ENCODE measurements at places on chromosomes 6 and 20.

GRCh38 chr20:18287546-18287914 lies 797 bp upstream of the ZNF133 start:
- no peak for DNase-seq

DNA sequence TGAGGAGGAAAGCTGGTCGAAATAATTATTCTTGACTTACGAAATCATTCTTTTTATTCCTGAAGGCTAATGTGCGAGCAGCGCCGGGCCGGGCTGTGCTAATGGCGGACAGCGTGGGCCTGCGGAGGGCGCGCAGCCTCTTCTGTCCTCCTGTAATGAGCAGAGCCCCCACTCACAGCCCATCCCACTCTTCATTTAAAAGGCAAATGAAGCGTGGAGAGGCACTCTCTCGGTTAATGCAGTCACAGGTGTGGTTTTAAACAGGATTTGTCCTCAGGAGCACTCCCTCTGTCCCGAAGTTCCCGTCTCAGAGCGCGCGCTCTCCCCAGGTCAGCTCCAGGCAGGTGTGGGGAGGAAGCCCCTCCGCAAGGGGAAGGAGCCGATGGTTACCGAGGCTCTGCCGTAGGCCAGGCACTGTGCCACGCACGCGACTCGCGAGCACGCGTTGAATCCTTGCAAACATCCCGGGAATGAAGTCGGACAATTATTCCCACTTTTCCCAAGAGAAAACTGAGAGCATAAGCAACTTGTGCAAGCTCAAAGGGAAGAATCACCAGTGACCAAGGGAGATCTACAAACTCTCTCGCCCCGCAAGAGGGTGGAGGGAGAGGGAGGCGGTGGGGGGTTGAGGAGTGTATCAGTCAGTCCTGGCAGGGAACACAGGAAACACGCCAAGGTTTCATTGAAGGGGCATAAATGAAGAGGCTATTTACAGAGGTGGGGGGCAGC lies 35.5 kb upstream of the ZFAND3 start:
- DNase-seq = no peak

DNA sequence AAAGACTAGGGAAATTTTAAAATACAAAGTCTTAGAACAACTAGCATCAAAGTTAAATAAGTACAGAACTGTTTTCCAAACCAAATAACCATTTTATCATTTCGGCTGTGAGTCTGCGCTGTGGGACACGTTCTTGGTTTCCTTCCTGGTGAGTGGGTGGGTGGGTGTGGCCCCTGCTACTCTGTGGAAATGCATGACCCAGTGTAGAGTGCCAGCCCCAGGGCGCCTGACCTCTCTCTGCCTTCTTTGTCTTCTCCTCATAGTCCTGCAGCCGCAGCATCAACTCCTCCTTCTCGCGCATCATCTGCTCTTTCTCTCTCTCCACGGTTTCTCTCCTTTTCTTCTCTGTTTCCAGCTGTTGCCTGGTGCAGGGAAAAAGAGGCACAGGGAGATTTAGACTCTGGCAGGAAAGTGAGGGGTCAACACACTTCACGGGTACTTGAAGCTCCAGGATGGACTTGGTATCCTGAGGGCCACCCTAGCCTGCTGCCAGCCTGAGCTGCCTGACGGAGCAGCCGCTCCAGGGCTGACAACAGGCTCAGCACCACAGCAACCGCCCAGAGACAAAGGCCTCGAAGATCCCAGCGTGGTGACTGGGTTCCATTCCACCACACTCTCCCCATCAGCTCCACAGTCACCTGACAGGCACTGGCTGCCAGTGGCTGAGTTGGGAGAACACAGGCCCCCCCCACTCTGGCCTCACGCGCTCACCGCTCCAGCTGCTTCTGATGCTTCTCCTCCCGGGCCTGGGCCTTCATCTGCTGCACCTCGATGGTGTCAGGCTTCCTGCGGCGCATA lies 48.4 kb downstream of the EZR start:
- no peak for DNase-seq

GRCh38 chr6:114471450-114471849 lies 128.6 kb upstream of the HS3ST5 start:
- no peak for DNase-seq

- DNase-seq = no peak
Measured at GRCh38 chr6:128271527-128271926, 248.9 kb downstream of the PTPRK start.

DNA sequence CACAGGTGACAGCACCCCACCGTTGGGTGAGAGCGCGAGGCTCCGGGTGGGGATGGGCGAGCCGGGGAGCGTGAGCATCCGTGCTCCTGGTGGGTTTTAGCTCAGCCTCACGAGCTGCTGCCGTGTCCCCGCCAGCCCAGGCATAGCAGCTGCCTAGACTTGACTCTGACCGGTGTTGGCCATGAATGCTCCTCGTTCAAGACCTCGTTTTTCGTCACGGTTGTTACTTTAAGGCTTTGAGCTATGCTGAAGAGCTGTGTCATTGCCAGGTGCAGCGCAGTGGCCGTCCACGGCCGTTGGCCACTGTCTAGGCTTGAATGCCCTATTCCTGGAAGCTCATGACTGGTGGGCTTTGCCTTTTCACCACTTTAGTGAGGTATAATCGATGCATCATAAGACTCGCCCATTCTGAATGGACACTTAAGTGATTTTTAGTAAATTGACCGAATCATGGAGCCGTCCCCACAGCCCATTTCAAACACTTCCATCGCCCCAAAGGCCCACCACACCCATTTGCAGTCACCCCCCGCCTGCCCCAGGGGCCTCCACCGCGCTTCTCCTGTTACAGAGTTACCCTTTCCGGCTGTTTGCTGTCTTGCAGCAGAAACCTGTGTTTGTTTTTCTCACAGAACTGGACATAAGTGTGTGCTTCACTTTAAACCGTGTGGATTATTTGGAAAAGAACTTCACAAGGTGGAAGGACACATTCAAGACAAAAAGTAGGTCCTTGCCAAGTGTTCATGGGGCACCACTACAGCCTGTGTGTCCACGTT lies 21.4 kb upstream of the ADRM1 start:
- DNase-seq = no peak

DNA sequence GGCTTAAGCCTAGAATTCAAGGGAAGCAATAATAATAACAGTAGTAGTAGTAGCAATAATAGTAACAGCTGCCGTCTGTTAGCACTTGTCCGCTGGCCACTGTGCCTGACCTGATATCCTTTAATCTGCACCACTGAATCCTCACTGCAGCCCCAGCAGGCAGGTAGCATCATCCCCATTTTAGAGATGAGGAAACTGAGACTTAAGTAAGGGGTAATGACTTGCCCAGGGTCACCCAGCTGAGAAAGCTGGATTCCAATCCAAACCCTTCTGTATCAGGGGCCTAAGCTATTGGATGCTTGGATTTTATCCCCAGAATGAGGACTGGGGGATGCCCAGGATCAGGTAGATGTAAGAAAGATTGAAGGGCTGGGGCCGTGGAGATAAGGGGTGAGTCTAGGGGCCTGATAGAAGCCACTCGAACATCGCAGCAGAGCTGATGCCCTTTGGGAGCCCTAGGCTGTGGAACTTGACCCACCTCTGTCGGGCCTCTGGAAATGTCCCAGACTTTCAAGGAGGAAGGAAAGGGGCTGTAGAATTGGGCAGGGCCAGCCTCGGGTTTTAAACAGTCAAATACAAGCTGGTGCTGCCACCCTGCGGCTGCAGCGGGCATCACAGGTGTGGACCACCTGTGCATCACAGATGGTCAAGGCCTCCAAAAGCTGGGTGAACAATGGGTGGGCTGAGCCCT lies 102.1 kb upstream of the MYL9 start:
- DNase-seq = peak; percentile 14

GRCh38 chr20:23320317-23320716 lies 30.3 kb upstream of the NXT1 start:
- no peak for DNase-seq

- DNase-seq = no peak
Measured at GRCh38 chr6:366389-367297, 24.9 kb upstream of the IRF4 start.

- no peak for DNase-seq
Measured at GRCh38 chr6:107981695-107982094, 23.7 kb upstream of the SEC63 start.

GRCh38 chr6:150940941-150941340 lies 75.4 kb downstream of the MTHFD1L start:
- no peak for DNase-seq

GRCh38 chr20:31760519-31761240 lies 21.6 kb downstream of the TPX2 start:
- DNase-seq = peak; percentile 28

DNA sequence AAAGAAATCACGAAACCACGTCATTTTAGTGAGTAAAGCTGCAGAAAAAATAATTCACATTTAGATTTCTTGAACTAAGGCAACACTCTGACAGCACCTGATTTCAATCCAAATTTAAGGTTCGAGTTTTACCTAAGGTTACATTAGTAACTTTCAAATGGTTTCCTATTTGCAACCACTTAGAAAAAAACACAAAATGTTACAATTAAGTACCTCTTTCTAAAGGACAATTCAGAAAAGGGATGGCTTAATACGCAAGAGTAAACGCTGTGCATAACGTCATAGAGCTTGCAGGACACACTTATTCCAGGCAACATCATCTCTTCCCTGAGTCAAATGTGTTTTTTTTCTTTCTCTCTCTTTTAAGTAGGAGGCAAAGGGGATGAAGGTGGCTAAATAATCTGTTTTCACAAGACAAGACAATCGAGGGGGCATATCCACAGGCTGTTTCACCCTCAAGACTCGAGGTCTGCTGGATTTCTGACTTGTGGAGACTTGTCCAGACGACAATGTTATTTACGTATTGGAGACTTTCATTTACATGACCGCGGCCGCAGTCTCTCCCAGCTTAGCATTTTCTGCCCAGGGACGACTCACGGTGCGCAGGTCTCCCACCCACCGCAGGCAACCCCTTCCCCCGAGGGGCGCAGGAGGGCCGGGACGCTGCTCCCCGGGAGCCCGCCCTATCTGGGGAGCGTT lies 86.0 kb downstream of the SESN1 start:
- no peak for DNase-seq

GRCh38 chr6:15502446-15503345 lies 160.1 kb downstream of the DTNBP1 start:
- DNase-seq = no peak

GRCh38 chr6:4355241-4355640 lies 219.9 kb upstream of the ECI2 start:
- DNase-seq = peak; percentile 75

DNA sequence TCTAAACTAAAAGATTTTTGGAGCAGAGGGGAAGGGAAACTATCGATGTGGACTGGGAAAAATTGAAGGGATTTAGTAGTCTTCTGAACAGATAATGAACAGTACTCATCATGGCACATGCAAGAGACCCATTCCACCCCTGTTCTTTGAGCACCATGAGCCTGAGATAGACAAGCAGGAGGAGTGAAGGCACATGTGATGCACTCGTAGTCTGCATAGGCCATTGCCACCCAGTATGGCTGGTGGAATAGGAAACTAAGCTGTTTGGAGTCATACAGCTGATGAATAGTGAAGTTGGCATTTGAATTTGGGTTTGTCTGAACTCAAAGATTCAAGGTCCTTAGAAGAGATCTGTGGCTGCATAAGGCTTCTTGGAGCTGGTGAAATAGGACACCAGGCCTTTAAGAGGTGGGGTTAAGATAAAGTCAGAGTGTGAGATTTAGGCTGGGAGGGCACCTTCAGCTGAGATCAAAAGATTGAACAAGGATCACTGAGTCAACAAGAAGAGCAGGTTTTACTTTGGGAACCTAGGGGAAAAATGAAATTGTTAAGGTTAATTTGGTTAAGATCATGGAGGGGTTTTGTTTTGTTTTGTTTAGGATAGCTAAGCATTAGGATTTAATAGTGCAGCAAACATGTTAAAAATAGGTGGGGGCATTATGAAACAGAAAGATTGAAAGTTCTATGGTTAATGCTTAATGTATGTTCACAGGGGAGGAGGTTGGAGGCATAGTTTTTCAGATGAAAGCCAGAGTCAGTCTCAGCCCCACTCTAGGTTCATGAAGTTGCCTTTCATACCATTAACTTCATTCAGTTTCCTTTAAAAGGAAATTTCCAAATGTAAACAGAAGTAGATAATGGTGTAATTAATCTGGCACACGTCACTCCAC lies 148.8 kb downstream of the ARID1B start:
- no peak for DNase-seq

DNA sequence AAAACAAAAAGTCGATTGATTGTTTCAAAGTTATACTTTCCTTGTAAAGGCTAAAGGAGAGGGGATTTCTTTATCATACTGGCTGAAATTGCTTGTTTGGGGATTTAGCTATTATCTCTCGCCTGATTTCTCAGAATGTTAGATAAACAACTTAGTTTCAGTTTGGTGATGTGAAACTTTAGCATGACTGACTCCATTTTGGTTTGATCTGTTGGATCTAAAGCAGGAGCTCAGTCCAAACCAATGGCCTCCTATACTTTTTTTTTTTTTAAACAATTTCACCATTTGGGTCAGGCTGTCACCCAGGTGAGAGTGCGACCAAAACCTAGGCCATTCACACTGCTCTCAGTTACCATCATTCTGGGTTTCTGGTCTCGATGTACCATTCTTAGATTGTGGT lies 45.4 kb upstream of the SLC16A10 start:
- no peak for DNase-seq

- no peak for DNase-seq
Measured at GRCh38 chr20:54342258-54342920, 133.0 kb upstream of the DOK5 start.

Measured in stromal cell of bone marrow (primary cell).